Myocyte (in vitro differentiated cells): ENCODE measurements at places on chromosomes 11 and 22. TPM values are rescaled to one million over a fixed set of nuclear protein-coding genes. Genes with fewer than 3 reads are reported as not detected.

DDB1 gene
- 329 and 379 TPM in 2 replicates for total RNA-seq

DNA sequence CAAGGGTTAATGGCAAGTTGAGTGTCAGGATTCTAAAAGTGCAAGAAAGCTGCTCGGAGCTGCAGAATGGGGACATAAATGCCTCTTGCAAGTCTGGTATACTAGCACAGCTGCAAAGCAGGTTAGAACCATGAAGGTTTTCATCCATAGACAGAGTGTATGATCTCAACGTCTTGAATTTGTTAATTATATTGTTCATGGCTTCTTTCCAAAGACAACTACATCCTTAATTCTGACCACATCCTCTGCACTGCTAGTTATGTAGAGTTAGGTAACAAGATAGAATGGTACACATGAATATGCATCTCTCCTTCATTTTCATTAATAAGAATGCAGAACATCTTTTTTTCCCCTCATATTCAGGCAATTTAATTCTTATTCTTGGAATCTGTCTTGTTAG, 34.2 kb downstream of the EXPH5 start:
- DNase-seq, result no peak

VWCE gene
- 2.1 and 2.7 TPM in 2 replicates for total RNA-seq

RTN4RL2 gene
- 0.53 and 0.94 TPM in 2 replicates for total RNA-seq

DNA sequence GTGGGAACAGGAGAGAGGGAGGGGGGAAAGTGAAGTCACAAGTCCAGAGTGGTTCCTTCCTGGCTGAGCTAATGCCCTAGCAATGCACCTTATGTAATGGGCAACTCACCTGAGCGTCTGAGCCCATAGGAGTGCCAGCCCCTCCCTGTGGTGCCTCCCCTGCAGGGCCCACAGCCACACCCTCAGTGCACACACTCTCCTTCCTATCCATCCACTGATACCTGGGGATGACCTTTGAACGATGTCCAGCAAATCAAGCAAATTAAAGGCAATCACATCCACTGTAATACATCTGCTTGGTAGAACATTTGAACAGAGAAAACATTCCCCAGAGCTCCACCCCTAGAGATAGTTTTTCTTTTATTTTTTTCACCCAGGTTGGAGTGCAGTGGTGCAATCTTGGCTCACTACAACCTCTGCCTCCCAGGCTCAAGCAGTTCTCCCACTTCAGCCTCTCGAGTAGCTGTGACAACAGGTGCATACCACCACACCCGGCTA, 19.6 kb upstream of the MICAL2 start:
- DNase-seq, result no peak

DNA sequence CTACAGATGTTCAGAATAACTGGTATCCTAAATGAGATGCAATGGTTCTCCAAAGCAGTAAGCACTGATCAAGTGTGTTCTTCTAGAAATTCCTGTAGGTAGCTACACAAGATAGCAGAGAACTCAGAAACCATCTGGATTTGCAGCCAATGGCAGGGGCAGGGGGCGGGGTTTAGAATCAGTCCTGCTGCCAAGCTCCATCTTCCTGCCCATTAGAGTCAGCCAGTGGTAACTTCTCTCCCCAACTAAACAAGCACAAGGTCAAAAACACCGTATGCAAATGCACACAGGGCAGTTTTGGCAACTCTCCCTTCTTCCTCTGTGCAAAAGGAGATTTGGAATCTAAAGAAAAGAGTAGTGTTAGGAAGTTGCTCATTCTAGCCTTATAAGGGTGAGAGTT, 237.5 kb upstream of the CCDC90B start:
- DNase-seq, result no peak

GRCh38 chr11:57487021-57487778, 26.9 kb downstream of the RTN4RL2 start:
- DNase-seq, result no peak

- peak; percentile 73 for DNase-seq
These were observed 16.8 kb downstream of the EXT2 start for GRCh38 chr11:44112091-44112821.

AP5B1 gene
- 9.8 and 10.2 TPM in 2 replicates for total RNA-seq

GRIA4 gene
- not detected in 2 replicates for total RNA-seq
